T-helper 9 cell (primary cell): ENCODE measurements at places on chromosomes 7 and 10.

DNA sequence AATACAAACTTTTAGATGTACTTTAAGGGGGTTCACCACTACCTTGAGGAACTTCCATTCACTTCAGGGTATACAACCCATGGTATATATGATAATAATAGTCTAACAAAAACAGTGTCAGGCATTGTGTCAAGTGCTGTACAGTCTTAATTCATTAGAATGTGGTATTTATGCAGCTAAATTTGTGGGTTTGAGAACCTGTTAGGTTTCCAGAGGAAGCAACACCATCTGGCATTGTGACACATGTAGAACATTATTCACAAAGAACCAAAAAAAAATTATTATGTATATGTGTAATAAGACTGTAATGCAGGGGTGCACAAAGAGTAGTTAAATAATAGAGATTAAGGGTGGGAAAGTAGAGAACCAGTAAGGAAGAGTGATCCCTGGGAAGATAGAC is 26.3 kb downstream of the TMEM60 start:
- no peak for DNase-seq

- no peak for DNase-seq
Measured at GRCh38 chr10:129958148-129958628, 5.9 kb downstream of the EBF3 start.

DNA sequence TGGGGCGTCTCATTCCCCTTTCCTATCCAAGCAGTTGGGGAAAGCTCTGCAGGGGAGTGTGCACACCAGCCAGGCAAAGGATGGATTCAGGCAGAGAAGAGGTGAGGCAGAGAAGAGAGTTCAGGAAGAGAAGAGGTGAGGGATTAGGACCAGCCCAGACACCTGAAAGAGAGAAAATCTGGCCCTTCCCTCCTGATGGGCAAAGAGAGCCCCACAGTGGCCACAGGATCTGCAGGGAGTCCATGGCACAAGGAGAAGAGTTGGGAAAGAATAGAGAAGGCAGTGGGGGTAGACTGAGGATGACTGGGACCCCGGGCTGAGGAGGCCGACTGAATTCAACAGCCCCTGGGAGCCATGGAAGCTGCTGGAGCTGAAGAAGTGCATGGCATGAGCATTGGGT is 140.4 kb upstream of the ZMIZ1 start:
- no peak for DNase-seq

DNA sequence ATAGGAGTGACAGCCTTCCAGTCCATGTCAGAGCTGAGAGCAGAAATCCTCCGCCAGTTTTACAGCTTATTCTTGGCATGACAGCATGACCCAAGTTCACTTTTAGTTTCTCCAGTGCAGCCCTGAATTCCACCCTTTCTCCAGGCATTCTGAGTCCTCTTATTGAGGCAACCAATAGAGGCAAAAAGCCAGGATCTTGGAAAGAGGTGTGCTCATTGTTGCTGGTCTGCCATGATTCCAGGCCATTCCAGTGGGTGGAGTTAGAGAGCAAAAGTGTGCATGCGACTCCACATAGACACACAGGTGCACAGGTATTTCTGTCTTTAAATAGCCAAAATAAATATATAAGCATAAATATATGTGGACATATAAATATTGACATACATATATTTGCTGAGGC is 224.7 kb upstream of the ADARB2 start:
- DNase-seq: no peak

DNA sequence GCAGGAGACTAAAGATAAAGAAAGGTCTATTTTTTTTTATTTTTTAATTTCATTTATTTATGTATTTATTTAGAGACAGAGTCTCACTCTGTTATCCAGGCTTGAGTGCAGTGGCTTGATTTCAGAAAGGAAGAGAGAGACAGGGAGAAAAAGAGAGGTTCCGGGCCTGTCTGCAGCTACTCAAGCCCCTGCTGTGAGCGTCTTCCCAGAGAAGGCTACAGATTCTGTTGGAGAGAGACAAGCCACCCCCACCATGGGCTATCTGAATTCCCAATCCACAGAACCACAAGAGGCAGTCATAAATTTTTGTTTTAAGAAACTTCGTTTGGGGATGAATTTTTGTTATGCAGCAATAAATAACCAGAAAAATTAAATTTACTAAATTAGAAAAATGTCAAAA is 68.1 kb downstream of the CALN1 start:
- no peak for DNase-seq

- no peak for DNase-seq
Measured at GRCh38 chr10:117165538-117166417, 27.7 kb upstream of the VAX1 start.
